Left renal cortex interstitium (tissue), 4 donors: ENCODE measurements at places on chromosomes 6 and 20. TPM values are rescaled to one million over a fixed set of nuclear protein-coding genes. Genes with fewer than 3 reads are reported as not detected.

SPAG4 gene
- 3.4 TPM for polyA plus RNA-seq

DNAH8 gene
- polyA plus RNA-seq: 0.38 TPM

EEF1E1 gene
- 64.5 TPM for polyA plus RNA-seq

UBD gene
- 1.4 TPM for polyA plus RNA-seq

OTOR gene
- polyA plus RNA-seq: not detected

VWA7 gene
- 10.1 TPM for polyA plus RNA-seq

TRAPPC3L gene
- polyA plus RNA-seq: 0.32 TPM

ADGRG6 gene
- 28.3 TPM for polyA plus RNA-seq

DNA sequence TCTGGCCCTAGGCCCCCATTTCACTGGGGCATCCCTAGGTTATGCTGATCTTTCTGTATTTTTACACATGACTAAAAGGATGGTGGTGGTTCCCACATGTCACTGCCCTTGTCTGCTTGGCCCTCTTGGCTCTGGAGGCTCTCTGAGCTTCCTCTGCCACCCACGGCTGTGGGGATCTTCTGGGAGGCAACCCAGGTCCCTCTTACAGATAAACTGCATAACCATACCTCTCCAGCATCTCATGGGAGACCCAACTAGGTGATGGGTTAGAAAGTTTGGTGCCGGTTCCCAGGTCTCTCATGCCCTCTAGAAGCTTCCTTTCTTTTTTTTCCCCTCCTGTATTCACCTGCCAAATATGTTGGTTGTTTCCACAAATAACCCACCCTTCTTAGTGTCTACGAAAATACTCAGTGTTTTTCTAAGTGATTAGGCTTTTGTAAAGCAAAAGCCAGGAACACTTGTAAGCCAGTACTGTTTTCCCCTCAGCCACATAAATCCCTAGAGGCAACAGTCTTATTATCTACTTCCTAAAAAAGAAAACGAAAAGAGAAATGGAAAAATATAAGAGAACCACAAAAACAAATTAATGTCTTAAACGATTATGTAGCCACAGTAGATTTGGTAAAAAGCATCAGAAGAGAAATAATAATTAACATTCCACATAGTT is 71.7 kb upstream of the SMLR1 start:
- no peak for DNase-seq

- no peak for DNase-seq
Observed at GRCh38 chr6:11412616-11413015, 124.9 kb upstream of the TMEM170B start.

DNA sequence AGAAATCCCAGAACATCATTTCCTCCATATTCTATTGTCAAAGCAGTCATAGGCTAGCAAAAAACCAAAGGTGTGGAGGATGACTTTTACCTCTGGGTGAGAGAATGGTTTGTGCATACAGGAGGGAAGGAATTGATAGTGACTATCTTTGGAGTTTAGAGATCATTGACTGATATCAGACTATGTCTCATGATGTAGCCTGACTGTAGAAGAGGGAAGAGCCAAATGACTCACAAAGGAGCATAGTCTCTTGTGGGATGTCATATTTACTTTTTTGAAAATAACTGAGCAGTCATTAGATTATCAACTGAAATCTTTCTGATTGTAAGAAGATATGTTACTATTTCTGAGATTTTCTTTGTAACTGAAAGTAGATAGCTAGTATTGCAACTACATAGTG is 158.5 kb downstream of the FLRT3 start:
- no peak for DNase-seq

DNA sequence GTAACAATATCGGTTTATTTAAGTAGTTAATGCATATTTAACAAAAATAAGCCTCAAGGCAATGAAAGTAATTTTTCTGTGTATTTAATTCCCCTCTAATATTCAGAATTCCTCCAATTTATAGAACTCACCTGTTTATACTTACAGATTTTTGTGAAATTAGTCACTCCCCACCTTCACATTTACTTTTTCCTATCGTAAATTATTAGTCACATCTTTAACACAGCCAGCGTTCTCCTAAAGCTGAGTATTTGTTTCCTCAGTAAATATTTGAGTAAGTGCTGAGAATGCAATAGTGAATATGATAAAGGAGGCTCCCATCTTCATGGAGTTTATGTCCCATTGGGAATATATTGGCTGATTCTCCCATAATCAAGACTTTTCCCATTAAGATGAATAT is 88.0 kb downstream of the SYCP2 start:
- no peak for DNase-seq

DNA sequence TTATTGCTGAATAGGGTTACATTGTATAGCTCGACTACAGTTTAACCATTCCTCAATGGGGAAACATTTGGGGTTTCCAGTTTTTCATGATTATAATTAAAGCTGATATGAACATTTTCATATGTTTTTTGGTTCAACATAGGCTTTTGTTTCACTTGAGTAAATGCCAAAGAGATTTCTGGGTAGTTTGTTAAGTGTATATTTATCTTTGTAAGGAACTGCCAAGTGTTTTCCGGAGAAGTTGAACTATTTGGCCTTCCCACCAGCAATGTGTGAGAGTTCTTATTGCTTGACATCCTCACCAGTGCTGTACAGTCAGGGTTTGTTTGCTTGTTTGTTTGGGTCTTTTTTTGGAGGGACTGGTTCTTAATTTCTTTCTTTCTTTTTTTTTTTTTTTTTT is 83.7 kb upstream of the RALY start:
- no peak for DNase-seq

- DNase-seq: no peak
Observed at GRCh38 chr6:82738773-82739172, 326.9 kb downstream of the UBE3D start.

DNA sequence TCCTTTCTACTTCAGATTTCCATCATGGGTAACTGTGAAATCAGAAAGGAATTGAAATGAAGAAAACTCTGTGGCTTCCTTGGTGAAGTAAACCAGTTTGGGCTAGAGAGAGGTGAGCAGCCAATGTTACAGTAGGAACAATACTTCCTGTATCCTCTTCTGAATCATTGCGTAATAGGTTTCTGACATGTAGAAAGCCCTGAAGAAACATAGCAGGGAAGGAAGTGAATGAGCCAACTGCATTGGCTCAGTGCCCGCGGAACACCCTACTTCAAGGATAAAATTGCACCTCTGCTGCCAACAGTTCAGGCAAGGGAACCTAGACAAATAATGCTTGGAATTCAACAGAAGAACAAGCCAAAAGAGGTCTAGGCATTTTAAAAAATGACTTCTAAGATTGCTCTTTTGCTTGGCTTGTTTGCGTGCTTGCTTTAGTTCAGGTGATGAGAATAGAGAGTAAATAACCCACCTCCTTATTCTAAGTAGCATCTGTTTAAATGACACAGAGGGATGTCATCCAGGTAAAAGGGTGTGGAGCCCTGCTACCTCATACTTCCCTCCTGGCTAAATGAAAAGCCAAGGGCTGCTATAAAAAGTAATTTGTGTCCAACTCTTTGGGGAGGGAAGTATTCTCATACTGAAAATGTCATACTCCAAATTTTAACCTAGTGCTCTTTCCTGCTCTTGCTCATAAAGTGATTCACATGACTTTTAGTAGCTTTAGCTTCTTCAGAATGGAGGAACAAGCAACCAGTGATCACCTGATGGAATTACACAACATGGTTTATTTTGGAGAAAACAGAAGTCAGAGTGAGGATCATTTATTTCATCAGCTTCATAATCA is 30.0 kb upstream of the AKIRIN2 start:
- no peak for DNase-seq

DNA sequence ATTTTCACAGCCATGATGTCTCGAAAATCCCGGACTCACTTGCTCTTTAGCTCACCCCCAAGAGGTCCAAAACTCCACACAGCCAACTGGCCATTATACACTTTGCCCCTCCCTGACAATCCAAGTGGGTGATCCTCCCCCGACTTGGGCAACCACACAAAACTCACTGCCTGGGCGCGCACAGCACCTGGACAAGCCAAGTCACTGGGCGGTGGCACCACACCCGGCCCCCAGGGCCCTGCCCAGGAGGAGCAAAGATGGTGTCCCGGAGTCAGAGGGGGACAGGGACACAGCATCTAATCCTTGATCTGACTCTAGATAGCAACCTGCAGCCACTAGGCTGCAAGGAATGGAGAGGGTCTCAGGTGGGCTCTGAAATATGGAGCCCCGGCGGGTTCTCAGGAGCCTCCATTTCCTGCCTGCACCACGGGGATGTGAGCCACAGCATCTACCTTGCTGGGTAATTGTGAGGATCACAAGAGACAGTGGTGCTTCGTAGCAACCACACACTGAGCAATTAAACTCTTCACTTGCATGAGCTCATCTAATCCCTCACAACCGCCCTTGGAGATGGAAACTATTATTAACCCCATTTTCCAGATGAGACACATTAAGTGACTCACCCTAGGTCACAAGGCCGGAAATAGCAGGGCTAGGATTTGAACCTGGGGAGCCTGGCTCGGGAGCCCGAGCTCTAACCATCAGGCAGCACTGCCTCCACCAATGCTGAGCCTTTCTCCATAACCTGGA is 66.6 kb downstream of the BMP7 start:
- DNase-seq: no peak

DNA sequence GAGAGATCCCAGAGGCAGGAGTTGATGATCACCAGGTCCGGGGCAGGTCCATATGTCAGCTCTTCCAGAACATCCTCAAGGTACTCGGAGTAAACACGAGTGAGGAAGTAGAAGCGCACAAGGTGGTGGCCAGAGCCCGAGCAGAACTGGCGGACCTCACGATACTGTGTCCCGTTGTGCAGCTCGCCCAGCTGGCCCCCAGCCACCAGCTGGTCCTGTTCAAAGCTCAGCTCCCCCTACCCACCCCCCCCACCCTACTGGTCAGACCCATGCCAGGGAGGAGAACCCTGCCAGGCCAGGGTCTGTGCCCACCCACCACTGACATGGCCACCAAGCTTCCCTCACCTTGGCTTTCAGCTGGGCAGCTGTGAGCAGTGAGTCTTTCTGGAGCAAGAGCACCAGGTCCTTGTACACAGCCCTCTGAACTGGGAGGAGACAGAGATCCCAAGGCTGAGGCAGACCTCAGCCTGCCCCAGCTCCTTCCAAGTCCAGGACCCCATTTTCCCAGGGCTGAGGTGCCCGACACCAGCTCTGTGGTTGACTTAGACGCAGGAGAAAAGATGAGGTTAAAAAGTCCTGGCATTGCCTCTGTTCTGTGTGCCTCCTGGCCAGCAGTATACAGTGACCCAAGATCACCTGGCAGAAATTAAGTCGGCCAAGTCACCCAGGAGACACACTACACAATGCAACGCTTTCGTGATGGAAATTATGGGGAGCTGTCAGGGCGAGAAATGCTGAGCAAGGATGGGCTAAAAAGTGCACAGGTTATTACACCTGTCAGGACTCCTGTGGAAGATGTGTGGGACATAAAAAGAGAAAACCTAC is 1.4 kb downstream of the PCED1A start:
- no peak for DNase-seq

DNA sequence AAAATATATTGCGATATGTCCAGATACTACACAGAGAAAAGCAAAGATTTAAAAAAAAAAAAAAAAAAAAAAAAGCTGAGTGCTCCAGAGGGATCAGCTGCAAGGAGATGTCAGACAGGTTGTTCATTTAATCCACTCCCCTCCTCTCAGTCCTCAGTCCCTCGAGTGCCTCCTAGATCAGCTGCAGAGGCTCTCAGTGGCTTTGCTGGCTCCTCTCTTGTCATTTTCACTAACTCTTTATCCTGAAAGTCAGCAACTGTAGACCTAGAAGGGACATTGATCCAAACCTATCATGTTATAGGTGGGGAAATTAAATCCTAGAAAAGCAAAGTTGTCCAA is 61.6 kb downstream of the KIAA0319 start:
- DNase-seq: no peak

- DNase-seq: no peak
Observed at GRCh38 chr6:41080621-41081020, 7.8 kb downstream of the NFYA start.

- no peak for DNase-seq
Observed at GRCh38 chr6:129194306-129194941, 311.5 kb downstream of the LAMA2 start.

DNA sequence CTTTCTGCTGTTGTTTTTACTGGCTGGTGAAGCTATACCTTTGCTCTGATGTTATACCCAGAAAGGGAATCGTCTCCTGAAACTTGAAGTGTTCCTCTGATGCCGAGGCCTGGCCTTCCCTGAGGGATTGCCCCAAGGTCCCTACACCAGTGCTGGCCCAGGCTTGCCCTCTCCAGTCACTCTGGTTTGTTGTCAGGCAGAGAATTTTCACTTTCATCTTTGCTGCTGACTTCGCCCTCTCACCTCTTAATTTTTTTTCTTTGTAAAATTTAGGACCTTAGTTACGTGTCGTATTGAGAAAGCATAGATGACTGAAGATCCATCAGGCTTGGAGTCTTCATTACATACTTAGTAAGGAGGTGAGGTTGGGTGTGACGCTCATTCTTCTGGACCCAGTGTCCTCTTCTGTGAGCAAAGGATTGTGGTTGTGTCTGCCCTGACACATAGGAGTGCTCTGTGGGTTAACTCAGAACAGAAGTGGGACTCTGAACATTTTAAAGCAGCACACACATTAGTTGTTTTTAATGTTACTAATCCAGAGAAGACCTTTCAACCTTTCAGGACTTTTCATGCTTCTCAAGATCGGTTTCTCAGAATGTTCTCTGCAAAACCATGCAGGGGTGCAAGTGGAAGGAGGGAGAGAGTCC is 45.4 kb downstream of the TULP4 start:
- no peak for DNase-seq

- DNase-seq: no peak
Observed at GRCh38 chr6:125953502-125953875, 3.1 kb upstream of the HINT3 start.
